Fibroblast of skin of left biceps (primary cell): ENCODE measurements at places on chromosomes 5 and 9.

DNA sequence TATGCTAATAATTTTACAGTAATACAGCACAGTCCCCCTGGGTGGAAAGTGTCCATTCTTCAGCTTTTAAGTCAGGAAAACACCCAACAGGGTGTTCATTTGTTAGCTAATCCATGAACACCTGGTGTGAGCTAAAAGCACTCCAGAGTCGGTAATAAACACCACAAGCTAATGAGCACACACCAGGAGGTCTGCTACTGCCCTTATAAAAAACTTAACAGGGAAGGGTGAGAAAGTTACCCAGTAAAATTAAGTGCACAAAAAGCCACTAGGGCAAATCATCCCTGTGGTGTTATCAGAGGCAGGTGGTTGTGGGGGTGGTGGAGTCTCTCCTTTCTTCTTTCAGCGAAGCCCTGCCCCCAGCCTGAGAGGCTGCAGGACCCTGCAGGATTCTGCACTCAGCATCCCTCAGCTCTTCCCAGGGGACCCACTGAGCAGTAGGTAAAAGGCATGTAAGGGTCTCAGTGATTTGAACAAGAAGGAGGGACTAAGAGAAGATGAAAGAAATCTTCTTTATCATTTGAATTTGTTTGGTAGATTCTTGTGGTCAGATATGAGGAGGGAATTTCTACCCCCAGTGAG, 14.4 kb downstream of the GDNF start:
- no peak for DNase-seq

DNA sequence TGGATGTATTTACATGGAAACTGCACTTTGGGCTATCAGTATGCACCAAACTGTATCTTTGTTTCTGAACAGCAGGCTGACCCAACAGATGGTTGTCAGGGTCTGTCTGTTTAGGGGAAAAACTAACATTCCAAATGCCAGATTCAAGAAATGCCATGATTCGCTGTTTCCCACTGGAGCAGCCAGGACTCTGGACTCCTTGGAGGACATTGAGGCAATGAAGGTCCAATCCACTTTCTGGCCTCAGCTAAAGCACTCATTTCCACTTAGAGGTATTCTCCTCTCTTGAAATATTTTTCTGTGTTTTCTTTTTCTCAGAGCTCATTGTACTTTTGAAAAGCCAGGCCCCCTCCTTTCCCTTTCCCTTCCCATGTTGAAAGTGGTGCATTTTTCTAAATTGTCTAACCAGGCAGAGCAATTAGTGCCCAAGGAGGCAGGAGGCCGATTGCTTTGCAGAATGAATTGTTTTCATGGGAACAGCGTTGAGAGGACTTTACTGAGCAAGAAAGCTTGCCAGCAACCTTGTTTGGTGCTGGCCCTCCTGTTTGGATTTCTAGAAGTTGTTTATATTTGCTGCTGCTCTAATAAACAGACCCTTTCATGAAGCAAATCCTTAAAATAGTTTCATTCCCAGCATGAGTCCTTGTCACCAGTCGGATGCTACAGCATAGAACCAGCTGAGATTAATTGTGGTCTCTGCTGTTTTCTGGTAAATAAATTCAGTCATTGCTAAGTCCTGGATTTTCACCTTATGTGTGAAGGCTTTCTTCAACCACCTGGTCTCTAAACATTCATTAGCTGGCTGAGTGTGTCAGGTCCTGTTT, 132.8 kb upstream of the TAF11L2 start:
- no peak for DNase-seq

- DNase-seq, result no peak
These were observed 213.2 kb downstream of the TMC1 start for GRCh38 chr9:72734631-72735030.

- no peak for DNase-seq
These were observed 26.6 kb upstream of the C9orf72 start for GRCh38 chr9:27599870-27600238.

- DNase-seq, result no peak
These were observed 140.2 kb downstream of the TMC1 start for GRCh38 chr9:72661401-72662135.

- no peak for DNase-seq
These were observed 108.9 kb downstream of the PAM start for GRCh38 chr5:102863764-102864560.

GRCh38 chr9:69923972-69924371, 103.4 kb downstream of the CFAP95 start:
- DNase-seq, result no peak

- no peak for DNase-seq
These were observed 1.4 kb upstream of the SUSD1 start for GRCh38 chr9:112176524-112176923.

DNA sequence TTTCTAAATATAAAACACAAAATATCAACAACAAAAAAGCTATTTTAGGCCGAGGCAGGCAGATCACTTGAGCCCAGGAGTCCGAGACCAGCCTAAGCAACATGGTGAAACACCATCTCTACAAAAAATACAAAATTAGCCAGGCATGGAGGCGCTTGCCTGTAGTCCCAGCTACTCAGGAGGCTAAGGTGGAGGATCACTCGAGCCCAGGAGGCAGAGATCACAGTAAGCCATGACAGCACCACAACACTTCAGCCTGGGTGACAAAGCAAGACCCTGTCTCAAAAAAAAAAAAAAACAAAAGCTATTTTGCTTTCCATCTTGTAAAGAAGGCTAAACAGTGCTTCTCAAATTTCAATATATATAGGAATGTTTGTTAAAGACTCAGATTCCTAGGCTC, 11.3 kb downstream of the C5orf15 start:
- DNase-seq, result no peak

GRCh38 chr5:90071066-90071465, 338.5 kb downstream of the CETN3 start:
- DNase-seq, result peak; percentile 23

DNA sequence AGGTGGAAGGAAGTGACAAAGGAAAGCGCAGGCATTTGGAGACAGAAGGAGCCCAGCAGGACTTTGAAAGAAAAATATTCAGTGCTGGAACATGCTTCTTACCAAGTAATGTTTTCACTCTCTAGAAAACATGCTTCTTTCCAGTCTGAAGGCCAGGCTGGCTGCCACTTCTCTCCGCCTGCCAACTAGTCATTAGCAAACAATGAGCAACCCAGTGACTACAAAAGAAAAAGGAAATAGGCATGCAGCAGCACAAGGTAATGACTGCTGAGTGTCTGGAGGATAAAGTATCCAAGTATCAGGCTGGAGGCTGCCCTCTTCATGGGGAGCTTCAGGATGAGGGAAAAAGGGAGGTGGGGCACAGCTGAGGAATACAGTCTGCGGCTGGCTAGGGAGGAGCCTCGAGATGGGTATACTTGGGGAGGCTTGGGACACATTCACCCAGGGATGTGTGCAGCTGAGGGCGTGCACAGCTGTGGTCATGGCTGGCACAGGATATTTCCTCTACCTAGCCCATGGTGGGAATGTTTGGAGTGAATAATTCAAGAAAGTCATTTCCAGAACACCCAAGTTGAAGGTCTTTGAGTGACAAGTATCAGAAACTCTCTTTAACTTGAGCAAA, 161.5 kb upstream of the KIF2A start:
- DNase-seq, result no peak

GRCh38 chr5:96455789-96456188, 22.7 kb upstream of the PCSK1 start:
- DNase-seq, result no peak

DNA sequence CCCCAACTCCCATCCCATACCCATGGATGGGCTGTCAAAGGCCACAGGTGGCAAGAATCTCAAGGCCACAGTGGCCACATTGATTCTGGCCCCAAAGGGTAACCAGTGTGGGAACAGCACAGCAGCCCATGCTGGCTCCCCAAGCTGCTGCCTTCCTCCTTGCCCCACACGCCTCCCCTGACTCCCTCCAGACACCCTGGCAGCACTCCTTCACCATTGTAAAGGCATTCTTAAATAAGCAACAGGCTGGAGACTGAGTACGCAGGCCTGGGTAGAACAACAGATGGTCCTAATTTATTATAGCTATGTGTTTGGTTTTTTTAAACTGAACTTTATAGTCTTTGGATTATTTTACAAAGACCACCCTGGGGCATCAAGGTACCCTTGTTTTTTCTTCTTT, 158.8 kb downstream of the TSSK1B start:
- DNase-seq, result peak; percentile 45

DNA sequence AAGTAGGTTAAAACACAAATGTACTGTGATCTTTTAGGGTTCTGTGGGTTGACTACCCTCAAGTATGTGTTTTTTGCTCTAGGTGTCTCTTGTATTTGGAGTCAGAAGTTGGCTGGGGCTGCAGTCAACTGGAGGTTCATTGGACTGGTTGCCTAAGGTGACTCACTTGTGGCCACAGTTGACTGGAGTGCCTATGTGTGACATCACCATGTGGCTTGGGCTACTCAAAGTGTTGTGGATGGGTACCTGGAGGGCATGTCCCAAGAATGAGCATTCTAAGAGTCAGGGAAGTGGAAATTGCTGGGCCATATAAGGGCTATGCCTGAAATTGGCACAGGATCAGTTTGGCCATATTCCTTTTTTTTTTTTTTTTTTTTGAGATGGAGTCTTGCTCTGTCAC, 27.4 kb downstream of the SNX30 start:
- DNase-seq, result no peak

DNA sequence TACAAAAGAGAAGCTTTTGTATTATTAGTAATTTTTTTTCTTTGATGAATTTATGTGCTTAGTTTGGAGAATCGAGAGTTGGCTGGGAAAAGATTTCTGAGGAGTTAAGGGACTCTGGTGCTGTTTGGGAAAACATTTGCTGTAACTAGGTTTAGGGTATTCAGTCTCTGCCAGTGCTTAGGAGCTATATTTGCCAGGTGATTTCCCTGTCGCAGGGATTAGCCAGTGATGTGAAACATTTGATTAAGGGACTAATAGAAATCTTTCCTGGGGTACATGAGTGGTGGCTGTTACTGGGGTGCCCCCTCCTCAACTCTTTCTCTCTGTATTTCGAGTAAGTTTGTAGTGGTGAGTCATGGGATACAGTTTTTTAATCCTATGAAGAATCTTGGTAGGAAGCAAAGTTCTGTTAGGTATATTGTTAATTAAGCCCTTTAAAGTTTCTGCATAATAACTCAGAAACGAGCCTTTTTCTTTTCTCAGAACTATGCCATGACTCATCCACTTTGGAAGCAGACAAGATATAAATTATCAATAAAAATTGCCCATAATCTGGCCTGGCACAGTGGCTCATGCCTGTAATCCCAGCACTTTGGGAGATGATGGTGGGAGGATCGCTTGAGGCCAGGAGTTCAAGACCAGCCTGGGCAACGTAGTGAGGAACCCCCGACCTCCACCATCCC, 18.6 kb downstream of the RGMB start:
- no peak for DNase-seq

GRCh38 chr5:95717439-95717838, 13.7 kb upstream of the RHOBTB3 start:
- DNase-seq, result no peak

DNA sequence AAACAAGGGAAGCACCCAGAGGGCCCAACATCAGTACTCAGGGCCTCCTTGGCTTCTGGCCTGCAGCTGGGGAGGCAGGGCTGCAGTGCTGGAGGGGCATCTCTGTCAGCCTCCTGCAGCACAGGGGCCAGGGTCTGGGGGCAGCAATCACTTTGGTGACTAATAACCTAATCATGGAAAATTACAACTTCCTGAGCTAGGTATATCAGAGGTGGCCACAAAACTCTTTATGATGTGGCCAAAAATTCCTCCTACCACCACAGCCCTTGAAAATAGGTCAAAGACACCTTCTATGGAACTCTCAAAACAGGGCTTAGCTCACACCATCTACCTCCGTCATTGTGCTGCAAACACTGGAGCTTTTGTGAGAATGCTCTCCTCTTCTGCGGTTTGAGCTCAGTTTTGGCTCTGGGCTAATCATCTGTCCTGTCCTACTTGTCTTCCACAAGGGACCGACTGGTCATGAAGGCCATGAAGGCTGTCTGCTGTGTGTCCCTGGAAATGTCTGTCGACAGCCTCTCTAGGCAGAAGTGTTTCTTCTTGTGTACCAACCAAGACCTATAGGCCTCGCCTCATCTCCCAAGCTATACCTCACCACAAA, 28.6 kb downstream of the CSF2 start:
- no peak for DNase-seq

DNA sequence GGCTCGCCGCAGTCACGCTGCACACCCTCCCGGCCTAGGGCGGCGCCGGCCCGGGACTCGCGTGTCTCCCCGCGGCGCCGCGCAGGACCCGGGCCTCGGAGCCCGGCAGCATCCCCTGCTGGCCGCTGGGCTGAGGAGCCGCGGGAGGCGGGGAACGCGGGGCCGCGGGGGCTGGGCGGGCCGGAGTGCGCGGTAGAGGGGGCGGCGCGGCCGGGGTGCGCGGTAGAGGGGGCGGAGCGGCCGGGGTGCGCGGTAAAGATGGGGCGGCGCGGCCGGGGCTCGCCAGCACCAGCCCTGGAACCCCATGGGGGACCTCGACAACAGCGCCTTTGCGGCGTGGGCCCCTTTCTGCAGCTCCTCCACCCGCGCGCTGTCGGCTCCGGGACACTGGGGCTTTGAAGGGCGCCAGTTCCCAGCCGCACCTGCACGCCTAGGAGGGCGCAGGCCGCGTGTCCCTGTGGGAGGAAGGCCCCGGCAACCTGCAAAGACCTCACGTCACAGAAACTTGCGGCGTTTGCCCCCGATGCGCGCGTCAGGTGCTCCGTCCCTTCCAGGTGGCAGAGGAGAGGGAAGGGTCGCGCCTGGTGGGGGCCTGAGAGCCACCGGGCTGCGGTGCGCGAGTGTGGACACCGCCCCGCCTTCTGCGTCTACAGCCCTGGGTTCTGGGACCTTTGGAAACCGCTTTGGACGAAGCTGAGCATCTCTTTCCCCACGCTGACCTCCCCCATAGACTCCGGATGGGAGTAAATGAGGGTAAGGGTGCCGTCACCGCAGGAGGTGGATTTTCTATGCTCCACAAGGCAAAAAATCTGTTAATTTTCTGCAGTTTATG, 49.6 kb downstream of the NSUN2 start:
- no peak for DNase-seq

DNA sequence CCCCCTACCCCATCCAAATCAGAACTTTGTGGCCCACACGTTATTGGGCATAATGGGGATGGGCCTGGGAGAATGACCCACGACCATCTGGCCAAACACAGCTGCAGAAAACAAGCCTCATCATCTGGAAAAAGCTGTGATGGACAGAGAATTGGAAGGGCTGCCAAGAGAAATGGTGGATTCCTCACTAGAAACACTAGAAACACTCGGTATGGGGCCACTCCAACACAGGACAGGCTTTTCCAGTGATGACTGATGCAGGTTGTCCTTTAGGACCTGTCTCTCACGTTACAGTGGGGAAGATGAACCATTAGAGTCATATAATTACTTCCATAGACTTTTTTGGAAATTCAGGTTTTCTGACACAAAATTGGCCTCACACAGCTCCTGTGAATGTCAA, 172.4 kb upstream of the TARS1 start:
- no peak for DNase-seq

GRCh38 chr5:109619606-109620005, 70.1 kb upstream of the MAN2A1 start:
- DNase-seq, result no peak

DNA sequence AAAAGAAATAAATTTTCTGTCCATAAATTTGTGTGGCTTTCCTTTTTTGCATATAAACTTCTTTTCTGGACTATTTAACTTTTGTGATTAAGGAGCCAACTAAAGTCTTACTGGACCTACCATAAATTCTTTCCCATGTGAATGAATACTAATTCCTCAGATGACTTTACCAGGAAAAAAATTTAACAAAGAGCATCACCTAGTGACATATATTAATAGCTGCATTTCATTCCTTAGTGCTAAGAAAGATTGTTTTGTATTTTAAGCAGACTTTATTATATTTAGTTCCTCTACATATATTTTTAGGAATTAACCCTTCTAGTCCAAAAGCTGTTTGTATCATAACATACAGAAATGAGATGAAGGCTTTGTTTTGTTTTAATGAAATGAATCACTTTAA, 64.4 kb downstream of the C9orf85 start:
- no peak for DNase-seq
